ENCODE measurements at places on chromosomes 2 and 18.

GRCh38 chr18:38587571-38587970 is 1022.0 kb upstream of the CELF4 start:
- DNase-seq, result no peak

- DNase-seq, result no peak
Observed at GRCh38 chr2:120331903-120332302, 14.0 kb upstream of the INHBB start.

DNA sequence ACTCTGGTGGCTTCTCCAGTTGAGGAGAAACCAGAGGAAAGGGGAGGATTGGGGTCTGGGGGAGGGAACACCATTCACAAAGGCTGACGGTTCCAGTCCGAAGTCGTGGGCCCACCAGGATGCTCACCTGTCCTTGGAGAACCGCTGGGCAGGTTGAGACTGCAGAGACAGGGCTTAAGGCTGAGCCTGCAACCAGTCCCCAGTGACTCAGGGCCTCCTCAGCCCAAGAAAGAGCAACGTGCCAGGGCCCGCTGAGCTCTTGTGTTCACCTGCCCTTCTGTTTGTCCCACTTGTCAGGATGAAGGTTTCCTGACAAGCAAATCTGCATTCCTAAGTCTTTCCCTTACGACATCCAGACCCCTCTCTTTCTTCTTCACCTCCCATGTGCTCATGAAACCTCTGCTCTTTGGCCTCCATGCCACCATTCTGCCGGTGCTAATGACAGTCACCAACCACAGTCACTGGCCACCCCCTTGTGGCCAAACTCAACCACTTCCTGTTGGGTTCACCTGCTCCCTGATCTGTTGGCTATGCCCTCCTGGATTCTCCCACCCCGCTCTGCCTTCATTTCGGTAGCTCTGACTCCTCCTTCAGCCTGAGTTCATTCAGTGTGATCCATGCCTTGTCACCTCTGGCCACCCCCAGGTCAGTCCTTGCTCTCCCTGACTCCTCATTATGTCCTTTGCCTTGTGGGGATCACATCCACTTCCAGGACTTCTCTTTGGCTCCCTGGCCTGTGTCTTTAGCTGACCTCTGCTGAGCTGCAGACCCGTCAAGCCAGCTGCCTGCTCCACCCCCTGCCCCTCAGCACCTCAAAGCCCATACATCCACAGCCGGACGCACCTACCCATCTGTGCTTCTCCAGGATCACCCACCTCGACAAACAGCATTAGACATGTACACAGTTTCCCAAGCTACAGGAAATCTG is 17.6 kb downstream of the EMX1 start:
- no peak for DNase-seq

GRCh38 chr18:37330173-37330572 is 235.4 kb downstream of the CELF4 start:
- DNase-seq, result no peak

GRCh38 chr2:128384956-128385355 is 66.3 kb upstream of the HS6ST1 start:
- DNase-seq, result no peak

GRCh38 chr2:28377195-28377816 is 15.4 kb upstream of the FOSL2 start:
- no peak for DNase-seq

- DNase-seq, result no peak
Observed at GRCh38 chr2:184938221-184938985, 340.1 kb downstream of the ZNF804A start.

- no peak for DNase-seq
Observed at GRCh38 chr18:47560723-47561715, 309.6 kb upstream of the SKOR2 start.

DNA sequence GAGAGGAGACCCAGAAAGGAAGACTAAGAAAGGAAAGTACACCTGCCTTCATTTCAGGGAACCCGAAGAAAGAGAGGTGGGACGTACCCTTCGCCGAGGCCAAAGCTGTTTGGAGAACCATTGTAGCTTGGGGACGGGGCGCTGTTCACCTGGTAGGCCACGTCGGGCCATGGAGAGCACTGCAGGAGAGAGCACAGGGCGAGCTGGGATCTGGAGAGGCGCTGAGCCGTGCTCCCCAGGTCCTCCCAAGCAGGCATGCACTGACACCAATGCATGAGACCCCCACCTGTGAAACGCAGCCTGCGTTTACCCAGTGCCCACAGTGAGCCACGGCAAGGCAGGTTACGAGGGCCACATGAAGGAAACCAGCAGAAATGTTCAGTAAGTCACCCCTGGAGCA is 45.5 kb downstream of the TFCP2L1 start:
- DNase-seq, result no peak

GRCh38 chr2:9030841-9031240 is 27.4 kb upstream of the MBOAT2 start:
- DNase-seq, result no peak

DNA sequence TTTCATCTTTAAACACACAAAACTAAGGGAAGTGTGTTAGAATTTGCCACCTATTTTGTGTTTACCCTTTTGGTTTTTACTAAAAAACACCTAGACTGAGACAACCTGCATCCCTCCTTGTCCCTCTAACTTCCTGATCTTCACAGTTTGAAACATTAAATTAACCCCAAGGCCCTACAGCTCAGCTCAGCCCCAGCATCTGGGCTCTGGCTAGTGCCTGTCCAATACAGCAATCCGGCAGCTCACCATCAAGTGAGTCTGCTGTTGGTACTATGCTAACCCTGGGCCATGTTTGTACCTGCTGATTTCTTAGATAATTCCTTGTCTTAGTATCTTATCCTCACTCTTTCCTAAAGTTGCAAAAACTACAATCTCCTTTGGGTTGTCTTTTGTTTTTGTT is 162.4 kb downstream of the DSEL start:
- DNase-seq, result no peak

DNA sequence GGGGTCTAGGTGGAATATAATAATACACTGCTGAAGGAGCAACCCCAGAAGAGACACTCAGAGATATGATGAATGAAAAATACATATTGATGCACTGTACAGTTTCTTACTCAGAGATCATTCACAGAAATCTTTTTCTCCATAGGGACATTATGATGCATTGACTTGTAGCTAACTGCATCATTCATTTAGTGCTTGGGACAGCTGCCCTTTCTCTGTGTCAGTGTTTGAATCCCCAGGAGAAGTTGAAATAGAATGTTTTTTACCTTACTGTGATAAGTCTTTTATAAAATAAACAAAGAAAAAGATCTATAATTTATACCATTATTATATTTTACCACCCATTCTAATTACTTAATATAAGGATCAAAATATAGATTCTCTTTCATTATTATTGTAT is 91.7 kb upstream of the DSEL start:
- DNase-seq, result no peak

GRCh38 chr18:51637881-51638280 is 440.4 kb upstream of the MEX3C start:
- DNase-seq, result no peak

DNA sequence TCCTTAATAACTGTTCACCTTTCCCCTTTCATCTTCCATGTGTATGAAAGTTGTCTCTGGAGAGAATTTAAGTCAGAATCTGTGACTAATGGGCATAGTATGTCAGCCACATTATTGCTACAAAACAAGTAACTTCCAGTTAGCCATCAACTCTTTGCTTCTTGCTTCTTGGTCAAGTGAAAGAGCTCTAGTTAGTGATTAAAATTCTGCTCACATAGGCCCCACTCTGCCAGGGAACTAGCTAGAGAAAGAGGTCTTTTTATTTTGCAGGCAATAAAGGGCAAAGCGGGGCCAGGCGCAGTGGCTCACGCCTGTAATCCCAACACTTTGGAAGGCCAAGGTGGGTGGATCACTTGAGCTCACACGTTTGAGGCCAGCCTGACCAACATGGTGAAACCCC is 64.6 kb downstream of the COLEC12 start:
- DNase-seq, result no peak
